ENCODE measurements at places on chromosomes 3 and 15.

DNA sequence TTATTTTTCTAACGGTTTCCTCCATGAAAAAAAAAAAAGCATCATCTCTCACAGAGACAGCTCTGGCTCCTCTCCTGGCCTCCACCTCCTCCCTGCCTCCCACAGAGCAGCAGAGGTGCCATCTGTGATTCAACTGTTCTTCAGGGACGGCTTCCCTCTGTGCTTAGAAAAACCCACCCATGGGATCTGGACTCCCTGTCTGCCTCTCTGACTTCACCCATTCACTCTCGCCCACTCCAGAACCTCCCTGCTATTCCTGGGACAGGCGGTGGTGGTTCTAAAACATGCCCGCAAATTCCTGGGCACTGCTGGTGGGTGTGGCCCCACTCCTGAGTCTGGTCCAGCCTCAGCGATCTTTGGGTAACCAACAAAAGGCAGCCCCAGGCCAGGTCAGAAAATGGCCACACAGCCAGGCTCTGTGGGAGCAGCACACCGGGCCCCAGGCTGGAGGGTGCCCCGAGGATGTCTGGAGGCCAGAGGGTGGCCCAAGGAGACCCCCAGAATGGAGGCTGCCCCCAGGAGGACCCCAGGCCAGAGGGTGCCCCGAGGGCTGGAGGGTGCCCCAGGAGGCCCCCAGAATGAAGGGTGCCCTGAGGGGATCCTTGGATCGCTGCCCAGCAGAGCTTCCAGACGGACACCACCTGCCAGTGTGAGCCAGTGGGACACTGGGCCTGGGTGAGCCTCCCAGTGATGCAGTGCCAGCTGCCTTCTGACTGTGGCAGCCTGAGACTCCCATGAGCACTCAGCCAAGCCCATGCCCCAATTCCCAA lies 2.6 kb upstream of the CHST13 start:
- DNase-seq = no peak

DNA sequence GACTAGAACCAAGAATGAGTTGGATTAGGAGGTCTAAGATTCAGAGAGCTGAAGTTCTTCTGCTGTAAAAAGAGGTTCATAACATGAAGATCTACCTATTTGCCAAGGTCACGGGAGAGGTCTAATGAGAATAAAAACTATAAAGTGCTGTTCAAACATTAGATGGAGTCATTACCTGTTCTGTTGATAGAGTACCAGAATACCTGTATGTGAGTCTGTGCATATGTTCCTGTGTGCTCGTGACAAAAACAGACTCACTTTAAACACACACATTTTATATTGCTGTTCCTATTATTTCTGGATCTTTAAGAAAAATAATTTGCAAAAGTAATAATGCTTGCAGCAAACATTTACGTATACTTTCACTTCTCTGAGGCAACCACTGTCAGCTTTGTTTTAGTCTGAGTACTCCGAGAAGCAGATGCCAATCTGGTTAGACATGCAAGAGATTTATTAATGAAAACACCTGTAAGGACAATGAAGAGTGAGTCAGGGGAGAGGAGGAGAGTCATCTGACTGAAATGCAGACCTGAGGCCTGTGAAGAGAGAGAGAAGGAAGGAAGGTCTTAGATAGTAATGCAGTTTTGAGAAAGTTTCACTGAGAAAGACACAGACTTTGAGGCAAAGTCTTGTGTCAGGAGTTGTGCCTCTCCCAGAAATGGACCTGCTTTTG lies 221.2 kb downstream of the SQOR start:
- no peak for DNase-seq

GRCh38 chr15:56160966-56161365 lies 82.7 kb downstream of the RFX7 start:
- no peak for DNase-seq

GRCh38 chr15:57037548-57037947 lies 119.1 kb downstream of the TCF12 start:
- no peak for DNase-seq

GRCh38 chr3:165749241-165749640 lies 88.0 kb downstream of the BCHE start:
- no peak for DNase-seq

GRCh38 chr15:62781081-62781497 lies 261.5 kb upstream of the TPM1 start:
- DNase-seq = no peak

- no peak for DNase-seq
Observed at GRCh38 chr3:150458001-150458400, 49.9 kb downstream of the TSC22D2 start.

- DNase-seq = no peak
Observed at GRCh38 chr3:125213946-125214542, 1.5 kb upstream of the SLC12A8 start.

DNA sequence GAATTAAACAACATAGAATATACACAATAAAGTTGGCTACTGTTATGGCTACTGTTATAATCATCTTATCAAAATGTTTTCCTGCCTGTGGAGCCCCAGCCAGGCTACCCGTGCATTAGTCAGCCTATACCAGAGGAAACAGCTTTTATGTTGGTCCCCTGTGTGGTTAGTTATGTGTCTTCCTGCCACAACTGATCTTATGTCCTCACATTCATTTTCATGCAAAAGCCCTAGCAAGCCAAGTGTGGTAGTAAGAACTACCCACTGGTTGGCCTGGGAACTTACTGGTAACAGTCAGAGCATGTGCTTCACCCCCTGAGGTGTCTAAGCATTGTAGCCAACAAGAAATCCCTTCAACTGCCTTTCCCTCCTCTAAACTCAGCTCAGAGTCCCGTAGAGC lies 21.8 kb downstream of the MGLL start:
- no peak for DNase-seq

DNA sequence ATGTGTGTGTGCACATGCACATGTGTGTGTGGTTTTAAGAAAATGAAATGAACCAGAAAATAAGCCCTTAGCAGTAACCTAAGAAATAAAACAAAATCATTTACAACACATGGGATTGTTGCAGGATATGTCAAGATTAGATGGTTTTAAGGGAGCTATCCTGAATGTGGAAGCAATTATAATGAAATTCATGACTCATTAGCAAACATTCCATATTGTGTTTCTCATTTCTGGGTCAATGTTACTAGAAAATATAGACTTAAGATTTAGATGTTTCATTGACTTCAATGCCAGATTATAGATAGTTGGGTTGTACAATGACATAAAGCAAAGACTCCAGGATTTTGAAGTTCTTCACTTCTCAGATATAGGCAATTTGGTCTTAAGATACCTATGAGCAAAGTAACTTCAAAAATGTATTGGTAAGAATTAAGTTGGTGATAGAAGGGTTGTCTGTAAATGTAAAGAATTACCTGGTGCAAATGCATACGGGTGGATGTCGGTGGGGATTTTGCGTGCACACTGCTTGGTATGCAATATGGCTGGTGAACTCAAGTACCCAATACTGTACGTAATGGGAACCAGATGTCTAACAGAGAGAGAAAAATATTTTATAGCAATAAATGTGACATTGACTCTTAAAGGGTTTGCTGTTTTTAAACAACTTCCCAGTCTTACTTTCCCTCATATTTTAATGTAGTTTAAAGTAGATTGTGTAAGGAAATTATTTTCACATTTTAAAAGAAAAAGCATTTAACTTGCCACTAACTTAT lies 53.9 kb upstream of the NR2F2 start:
- no peak for DNase-seq

GRCh38 chr15:93566762-93567161 lies 477.8 kb upstream of the RGMA start:
- DNase-seq = no peak

DNA sequence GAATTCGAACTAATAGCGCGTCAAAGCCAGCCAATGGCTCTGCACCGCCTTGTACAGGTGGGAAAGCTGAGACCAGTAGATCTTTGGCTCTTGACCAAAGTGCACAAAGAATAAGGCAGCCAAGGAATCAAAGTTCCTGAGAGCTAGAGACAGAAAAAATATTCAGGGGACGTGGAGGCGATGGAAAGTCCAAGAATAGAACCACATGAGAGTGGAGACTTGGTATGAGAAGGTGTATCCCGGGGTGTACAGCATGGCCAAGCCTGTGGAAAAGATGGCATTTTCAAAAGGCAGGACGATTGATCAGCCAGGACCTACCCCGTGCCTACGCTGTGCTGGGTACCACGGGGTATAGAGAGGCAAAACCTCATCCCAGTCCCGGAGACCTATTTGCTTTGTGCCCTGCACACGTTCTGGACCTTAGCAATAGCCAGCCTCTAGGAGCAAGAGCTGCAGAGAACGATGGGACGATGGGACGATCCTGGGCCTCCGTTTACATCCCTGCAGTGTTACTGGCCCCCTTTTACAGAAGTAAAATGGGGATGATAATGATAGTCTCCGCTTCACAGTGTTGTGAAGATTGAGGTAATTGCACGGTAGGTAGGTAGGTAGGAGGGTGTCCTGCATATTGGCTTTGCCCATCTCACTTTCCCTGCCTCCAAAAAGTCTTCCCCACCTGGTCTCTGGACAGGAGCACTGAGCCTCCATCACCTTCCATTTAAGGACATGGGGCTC lies 583 bp upstream of the RBSN start:
- no peak for DNase-seq

- DNase-seq = no peak
Observed at GRCh38 chr3:159941038-159942000, 47.3 kb upstream of the IL12A start.

DNA sequence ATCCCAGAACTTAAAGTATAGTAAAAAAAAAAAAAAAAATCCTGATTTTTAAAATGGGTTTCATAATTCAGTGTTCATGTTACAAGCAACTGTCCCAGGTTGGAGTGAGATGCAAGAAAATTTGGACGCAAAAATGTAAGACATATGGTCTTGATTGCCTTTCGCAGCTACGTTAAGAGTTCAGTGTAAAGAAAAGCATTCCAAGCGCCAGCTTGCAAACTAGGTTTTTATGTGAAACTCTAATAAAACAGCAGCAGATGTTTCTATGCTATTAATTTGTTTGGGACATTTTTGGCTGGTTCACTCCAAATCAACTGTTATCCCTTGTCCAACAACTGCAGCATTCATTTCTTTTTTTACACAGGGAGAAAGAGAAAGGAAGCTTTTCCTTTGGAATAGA lies 957.8 kb downstream of the ROBO1 start:
- DNase-seq = no peak

DNA sequence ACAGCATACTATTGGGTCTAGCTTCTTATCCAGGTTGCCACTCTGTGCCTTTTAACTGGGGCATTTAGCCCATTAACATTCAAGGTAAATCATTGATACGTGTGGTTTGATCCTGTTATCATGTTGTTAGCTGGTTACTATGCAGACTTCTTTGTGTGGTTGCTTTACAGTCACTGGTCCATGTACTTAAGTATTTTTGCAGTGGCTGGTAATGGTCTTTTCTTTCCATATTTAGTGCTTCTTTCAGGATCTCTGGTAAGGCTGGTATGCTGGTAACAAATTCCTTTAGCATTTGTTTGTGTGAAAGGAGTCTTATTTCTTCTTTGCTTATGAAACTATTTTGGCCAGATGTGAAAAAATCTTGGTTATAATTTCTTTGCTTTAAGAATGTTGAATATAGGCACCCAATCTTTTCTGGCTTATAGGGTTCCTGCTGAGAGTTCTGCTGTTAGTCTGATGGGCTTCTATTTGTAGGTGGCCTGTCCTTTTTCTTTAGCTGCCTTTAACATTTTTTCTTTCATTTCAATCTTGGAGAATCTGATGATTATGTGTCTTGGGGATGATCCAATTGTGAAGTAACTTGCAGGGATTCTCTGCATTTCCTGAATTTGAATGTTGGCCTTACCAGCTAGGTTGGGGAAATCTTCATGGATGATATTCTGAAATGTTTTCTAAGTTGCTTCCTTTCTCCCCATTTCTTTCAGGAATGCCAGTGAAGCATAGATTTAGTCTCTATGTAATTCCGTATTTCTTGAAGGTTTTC lies 39.3 kb downstream of the CCR1 start:
- no peak for DNase-seq

DNA sequence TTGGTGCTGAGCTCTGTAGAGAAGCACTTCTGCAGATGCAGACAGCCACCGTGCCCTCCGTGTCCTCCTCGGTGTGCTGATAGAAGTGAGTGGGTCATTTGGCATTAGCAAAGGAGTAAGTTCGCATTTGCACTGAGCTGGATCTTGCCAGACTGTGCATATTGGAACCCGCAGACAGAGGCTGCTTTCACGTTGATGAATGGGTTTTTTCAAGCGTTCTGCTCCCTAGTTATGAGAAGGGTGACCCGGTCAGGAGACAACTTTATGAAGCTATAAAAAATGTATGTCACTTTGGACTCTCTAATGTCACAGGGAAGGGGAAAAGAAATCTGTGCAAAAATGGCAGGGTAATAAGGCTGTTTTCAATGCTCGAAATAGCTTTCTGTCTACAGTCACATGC lies 739.4 kb downstream of the MCTP2 start:
- no peak for DNase-seq

DNA sequence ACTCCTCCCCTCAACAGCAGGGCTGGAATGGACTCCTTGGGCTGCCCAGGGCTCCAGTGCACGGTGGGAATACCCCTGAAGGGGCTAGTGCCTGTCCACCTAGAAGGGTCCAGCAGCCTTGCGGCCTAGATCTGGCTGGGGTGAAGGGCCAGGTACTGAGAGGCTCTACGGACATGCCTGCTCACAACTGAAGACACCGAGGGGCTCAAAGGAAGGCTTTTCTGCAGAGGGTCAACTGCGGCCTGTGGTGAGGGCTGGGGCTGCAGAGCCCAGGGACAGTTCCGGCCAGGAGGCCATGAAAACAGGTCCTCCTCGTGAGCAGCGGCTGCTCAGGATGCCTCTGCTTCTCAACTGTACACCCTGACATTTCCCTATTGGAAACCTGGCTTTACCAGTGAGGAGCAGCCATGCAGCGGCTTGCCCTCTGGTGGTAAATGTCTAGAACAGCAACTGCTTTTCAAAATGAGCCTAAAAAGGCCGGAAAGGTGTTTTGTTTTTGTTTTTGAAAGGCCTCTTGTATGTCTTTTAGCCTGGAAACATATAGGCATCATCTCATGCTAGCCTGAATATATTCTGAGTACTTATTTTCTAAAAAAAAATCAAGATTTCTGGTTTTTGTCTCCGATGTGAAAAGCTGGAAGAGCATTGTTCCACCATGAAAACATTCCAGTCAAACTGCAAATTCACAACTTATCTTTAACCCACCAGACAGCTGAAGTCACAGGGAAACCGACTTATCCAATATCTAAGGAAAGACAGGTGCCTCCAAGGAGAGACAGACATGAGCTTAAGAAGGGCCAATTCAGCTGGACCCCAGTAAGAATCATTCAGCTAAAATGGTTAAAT lies 163.4 kb downstream of the KLF13 start:
- DNase-seq = no peak

DNA sequence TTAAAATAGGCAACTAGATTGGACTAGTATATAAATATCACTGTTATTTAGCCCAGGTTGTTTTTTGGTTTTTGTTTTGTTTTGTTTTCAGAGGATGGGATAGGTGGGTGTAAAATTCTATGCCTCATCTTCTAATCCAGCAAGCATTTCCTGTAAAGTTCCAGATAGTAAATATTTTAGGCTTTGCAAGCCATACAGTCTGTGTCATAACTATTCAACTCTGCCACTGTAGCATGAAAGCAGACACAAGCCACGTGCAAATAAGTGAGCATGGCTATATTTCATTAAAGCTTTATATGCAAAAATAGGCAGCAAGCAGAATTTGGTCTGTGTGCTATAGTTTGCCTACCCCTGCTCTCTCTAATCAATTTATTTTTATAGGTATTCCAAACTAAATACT lies 657.3 kb upstream of the TGFBR2 start:
- DNase-seq = no peak
